ENCODE measurements at places on chromosomes 11 and 22.

- no peak for DNase-seq
Measured at GRCh38 chr11:65565624-65566453, 4.4 kb upstream of the ZNRD2 start.

- no peak for DNase-seq
Measured at GRCh38 chr11:84899740-84900139, 727.4 kb downstream of the DLG2 start.

DNA sequence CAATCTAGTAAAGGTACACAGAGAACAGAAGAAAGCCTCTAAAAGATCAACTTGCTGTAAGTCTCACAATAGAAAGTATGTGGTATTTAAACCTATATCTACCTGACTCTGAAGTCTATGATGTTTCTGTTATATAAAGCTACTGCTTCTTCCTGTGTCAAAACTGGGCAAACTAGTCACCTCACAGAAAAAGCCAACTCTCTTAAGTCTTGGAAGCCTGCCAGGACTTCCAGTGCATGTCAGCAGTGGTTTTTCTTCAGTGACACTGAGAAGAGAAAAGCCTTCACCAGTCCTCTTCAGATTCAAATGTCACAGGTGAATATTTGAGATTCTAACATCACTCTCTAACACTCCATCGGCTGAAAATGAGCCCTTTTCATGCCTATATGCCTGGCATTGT, 808.0 kb downstream of the DLG2 start:
- no peak for DNase-seq

GRCh38 chr11:83540112-83540675, 254.0 kb upstream of the CCDC90B start:
- no peak for DNase-seq

- no peak for DNase-seq
Measured at GRCh38 chr22:39995393-39996252, 869 bp downstream of the FAM83F start.

GRCh38 chr22:32674925-32675825, 126.3 kb upstream of the TIMP3 start:
- no peak for DNase-seq

DNA sequence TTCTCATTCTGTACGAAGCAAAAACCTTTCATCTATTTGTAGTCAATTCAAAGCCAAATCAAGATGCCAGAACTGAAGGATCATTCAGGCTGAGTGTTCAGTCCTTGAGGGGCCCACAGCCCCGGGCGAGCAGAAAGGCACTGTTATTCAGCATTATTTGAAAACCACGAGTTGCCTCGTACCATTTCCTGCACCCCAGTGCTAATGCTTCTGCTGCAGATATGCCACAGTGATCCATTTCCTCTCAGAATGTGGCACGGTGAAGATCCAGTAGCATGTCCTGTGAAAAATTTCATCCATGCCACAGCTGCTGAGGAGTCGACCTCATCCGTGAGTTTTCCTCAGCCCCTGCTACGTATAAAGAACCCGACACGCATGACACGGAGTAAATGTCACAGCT, 85.4 kb downstream of the OSBP2 start:
- DNase-seq, result no peak

- DNase-seq, result no peak
Measured at GRCh38 chr11:57560146-57560545, 7.3 kb downstream of the UBE2L6 start.

Data from stimulated activated CD8-positive, alpha-beta memory T cell treated with anti-CD3 and anti-CD28 coated beads, Interleukin-7, amount 100 ng/mL, for 48 hours (primary cell).